ENCODE measurements at places on chromosomes 5 and 9.

DNA sequence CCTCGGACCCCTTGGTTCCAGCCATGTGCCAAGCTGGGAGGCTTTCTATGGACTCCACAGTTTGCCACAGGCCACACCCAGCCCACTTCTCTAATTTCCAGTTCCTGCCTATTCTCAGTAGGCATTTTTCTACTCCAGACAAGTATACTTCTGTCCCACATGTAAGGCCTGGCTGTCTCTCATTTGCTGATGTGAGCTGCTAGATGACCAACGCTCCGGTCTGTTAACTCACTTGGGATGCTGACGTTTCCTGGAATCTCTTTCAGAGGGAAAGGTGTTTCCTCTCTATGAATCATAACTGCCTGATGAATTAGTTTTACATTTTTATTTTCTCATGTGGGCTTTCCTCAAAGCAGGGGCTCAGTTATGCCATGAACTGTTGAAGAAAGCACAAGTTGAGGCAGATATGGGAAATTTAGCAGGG, 36.3 kb downstream of the ERGIC1 start:
- no peak overlapping the region for H3K27ac ChIP-seq
- no peaks in the 10 kb centered on the region for H3K4me1 ChIP-seq
- H3K36me3 ChIP-seq: peaks cover 2% of the 10 kb centered on the region
- H3K4me3 ChIP-seq: no peak overlapping the region

DNA sequence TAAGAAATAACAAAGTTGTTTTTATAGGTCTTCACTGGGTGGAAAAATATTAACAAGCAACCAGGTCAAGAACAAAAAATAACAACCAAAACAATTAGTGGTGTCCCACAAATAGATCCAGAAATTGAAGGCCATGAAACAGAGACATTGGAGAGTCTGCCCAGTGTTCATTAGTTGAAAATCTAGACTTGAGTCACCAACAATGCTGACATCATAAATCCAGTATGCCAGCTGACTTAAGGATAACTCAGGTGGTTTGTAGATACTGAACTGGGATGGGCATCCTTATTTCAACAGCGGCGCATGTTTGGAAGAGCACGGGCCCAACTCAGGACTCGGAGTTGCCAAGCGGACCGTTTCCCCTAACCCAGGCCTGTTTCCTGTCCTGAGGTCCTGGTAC, 80.7 kb upstream of the TNFAIP8 start:
- peaks cover 96% of the 10 kb centered on the region for H3K4me1 ChIP-seq
- DNase-seq: no peak
- no peaks in the 10 kb centered on the region for H3K27me3 ChIP-seq

- H3K36me3 ChIP-seq: no peaks in the 10 kb centered on the region
- no peaks in the 10 kb centered on the region for H3K4me1 ChIP-seq
- DNase-seq: no peak
- no peak overlapping the region for H3K4me3 ChIP-seq
- no peak overlapping the region for H3K27ac ChIP-seq
Measured at GRCh38 chr9:121620777-121621449, 30.5 kb upstream of the DAB2IP start.

- H3K4me1 ChIP-seq: no peaks in the 10 kb centered on the region
- DNase-seq: no peak
- H3K36me3 ChIP-seq: peaks cover 33% of the 10 kb centered on the region
- H3K27me3 ChIP-seq: no peaks in the 10 kb centered on the region
- H3K27ac ChIP-seq: no peak overlapping the region
- H3K4me3 ChIP-seq: no peak overlapping the region
Measured at GRCh38 chr5:140498591-140498990, 48.9 kb upstream of the EIF4EBP3 start.

- peaks cover 21% of the 10 kb centered on the region for H3K27me3 ChIP-seq
- H3K4me1 ChIP-seq: peaks cover 19% of the 10 kb centered on the region
- H3K36me3 ChIP-seq: no peaks in the 10 kb centered on the region
Measured at GRCh38 chr9:4491626-4491975, 1.3 kb downstream of the SLC1A1 start.

DNA sequence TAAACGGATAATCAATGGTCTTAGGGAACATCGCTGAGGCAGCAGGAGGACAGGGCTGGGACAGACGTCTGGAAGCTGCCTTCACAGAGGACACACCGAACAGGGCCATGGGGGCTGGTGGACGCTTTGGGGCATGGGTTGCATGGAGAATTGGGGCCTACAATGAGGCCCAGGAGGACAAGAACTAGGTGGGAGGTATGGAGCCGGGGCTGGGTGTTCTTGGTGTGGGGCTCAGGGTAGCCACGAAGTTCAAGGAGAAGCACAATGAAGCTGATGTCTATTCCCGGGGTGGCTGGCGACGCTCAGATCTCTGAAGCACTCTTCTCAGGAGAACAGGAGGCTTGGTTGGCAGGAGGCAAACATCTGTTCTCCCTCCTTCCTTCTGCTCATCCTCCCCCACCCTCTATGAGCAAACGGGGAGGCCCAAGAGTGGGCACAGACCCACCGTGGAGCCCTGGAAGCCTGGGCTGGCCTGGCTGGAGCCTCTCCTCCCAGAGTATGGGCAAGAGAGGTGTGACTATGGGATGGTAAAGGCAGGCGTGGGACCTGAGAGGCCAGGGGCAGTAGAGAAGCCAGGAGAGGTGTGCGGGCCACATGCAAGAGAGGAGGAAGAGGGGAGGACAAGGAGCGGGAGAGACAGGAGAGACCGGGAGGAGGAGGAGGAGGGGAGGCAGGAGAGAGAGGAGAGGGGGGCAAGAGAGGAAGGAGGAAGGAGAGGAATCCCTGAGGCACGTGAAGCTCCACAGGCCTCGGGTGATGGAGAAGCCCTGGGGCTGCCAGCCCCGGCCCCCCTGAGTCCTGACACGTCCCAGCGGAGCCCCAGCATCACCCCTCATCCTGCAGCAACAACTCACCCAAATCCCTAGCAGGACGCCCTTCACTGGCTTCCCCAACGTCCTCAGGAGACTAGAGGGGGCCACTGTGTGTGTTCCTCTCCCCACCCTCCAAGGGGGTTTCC, 159.1 kb downstream of the OLFM1 start:
- DNase-seq: no peak
- no peak overlapping the region for H3K4me3 ChIP-seq
- H3K27me3 ChIP-seq: no peaks in the 10 kb centered on the region

DNA sequence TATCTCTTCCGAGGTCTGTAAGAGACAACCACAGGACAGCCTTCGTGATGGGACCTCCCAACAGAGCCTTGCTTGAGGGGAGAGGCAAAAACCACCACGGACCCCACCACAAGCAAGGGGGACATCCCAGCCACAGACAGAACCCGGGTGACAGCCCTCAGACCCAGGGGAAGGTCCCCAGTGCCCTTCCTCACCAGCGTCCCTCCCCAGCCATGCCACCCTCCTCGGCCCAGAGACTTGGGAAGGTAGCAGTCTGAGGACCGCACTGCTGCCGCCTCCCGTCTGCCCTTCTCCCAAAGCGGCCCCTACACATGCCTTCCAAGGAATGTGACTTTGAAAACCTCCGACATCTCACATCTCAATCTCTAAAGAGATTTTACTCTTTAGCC, 13.4 kb downstream of the IPPK start:
- no peaks in the 10 kb centered on the region for H3K27me3 ChIP-seq
- H3K4me3 ChIP-seq: no peak overlapping the region
- H3K27ac ChIP-seq: no peak overlapping the region
- no peak for DNase-seq

DNA sequence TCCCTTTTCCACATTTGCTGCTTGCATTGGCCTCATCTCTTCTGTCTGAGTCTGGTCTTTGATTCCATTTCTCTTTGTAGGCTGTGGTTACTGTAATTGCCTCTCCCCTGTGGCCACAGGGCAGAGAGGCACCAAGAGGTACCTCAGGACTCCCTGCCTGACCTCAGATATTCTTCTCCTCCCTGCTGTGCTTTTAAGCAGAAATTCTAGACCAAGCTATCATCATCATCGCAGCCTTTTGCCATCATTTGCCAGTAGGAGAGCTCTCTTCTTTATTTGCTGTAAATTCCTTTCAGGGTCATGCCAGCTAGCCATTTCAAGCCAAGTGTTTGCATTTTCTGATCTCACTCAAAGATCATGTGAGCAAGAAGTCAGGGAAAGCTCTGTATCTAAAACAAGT, 369.6 kb downstream of the ICE1 start:
- H3K4me3 ChIP-seq: no peak overlapping the region
- H3K27ac ChIP-seq: no peak overlapping the region
- no peak for DNase-seq
- H3K4me1 ChIP-seq: no peaks in the 10 kb centered on the region
- no peaks in the 10 kb centered on the region for H3K36me3 ChIP-seq
- H3K27me3 ChIP-seq: peaks cover 2% of the 10 kb centered on the region

DNA sequence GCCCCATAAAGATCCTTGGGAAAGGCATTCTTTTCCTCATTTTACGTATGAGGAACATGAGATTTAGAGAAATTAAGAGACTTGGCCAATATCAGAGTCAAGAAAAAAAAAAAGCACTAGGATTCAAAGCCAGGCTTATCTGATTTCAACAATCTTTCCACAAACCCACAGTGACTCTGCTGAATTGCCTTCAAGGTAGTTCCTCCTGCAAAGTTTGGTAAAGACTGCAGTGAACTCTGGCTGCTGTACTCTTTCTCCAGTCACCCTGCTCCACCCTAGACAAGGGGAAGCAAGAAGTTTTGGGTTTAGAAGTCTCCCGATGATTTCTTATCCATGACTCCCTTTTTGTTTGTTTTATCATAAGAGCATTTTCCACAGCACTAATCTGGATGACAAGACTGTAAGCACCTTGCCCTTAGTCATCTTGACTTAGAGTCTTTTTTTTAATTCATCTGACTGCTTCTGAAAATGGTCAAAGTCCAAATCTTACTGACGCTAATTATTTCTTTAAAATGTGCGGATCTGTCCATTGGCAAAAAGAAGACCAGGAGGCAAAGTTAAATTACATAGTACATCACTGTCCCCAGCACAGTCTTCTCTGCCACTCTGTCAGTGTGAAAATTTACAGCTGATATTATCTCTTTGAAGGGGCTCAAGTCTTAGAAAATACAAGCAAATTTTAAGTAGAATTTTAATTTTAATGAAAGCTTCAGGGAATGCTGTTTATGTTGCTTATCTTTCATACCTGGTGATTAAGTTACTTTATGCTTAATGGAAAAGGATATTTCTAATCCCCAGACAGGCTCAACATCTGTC, 180.1 kb downstream of the TTLL11 start:
- no peaks in the 10 kb centered on the region for H3K36me3 ChIP-seq
- H3K4me1 ChIP-seq: no peaks in the 10 kb centered on the region
- no peak overlapping the region for H3K27ac ChIP-seq
- no peaks in the 10 kb centered on the region for H3K27me3 ChIP-seq
- no peak for DNase-seq
- H3K4me3 ChIP-seq: no peak overlapping the region

DNA sequence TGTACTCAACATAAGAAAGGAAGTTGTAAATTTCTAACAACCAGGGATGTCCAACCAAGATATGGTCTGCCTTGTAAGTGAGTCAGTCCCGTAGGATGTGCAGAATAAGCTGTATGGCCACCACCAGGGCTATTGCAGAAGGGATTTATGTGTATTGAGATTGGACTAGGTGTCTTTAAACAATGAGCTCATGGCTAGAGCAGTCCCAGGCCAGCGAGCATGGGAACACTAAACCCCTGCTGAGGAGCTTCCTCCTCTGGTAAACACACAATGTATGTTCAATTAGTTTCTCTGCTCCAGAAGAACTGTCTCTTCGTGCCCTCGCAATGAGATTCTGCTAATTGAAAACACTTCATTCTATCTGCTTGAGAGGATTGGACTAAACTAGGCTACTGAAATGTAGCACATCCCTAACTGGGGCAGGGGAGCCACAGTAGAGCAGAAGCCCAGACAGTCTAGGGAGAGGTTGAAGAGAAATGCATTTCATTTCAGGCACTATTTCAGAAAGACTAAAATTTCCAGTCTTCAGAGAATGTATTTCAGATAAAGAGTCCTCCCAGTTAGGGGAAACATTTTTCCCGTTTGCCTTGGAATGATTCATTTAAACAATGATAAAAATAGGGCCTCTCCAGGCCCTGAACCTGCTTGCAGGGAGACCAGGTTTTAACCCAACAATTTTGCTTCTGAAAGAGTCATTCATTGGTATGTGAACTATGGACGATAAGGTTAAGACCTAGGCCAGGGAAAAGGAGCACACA, 154.7 kb downstream of the FAM114A2 start:
- no peak for DNase-seq
- no peaks in the 10 kb centered on the region for H3K36me3 ChIP-seq
- no peaks in the 10 kb centered on the region for H3K4me1 ChIP-seq
- H3K27ac ChIP-seq: no peak overlapping the region
- no peaks in the 10 kb centered on the region for H3K27me3 ChIP-seq

GRCh38 chr5:59583151-59583809, 310.2 kb downstream of the PDE4D start:
- no peaks in the 10 kb centered on the region for H3K4me1 ChIP-seq
- no peak overlapping the region for H3K27ac ChIP-seq
- no peak overlapping the region for H3K4me3 ChIP-seq
- no peaks in the 10 kb centered on the region for H3K27me3 ChIP-seq

GRCh38 chr5:52708463-52708862, 79.3 kb upstream of the ITGA1 start:
- no peak for DNase-seq
- H3K27ac ChIP-seq: no peak overlapping the region
- H3K36me3 ChIP-seq: no peaks in the 10 kb centered on the region
- H3K27me3 ChIP-seq: no peaks in the 10 kb centered on the region
- no peak overlapping the region for H3K4me3 ChIP-seq
- H3K4me1 ChIP-seq: no peaks in the 10 kb centered on the region

- H3K4me1 ChIP-seq: no peaks in the 10 kb centered on the region
- H3K27ac ChIP-seq: no peak overlapping the region
- H3K27me3 ChIP-seq: no peaks in the 10 kb centered on the region
- H3K36me3 ChIP-seq: no peaks in the 10 kb centered on the region
- DNase-seq: no peak
Measured at GRCh38 chr9:33192493-33193255, 25.5 kb upstream of the B4GALT1 start.

DNA sequence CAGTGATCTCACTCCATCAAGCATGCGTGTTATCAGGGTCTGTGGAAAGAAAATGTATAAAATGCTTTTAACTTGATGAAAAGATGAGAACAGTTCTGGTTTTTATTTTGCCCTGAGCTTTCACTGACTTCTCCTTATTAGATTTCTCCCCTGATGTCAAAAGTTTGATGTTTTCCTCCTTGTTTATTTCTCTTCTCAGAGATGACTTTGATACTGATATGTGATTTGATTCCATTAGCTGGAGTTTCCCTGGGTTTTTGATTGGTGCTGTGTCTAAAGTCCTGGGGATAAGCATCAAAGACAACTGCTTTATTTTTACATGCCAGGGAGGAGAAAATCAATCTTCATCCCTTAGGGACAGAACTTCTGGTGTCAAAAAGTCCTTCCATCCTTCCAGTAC, 510.0 kb downstream of the KCTD16 start:
- H3K4me1 ChIP-seq: no peaks in the 10 kb centered on the region
- no peak for DNase-seq
- H3K4me3 ChIP-seq: no peak overlapping the region
- H3K27me3 ChIP-seq: no peaks in the 10 kb centered on the region
- H3K36me3 ChIP-seq: no peaks in the 10 kb centered on the region
- H3K27ac ChIP-seq: no peak overlapping the region

GRCh38 chr5:97162045-97162444, 19.6 kb upstream of the LIX1 start:
- peaks cover 43% of the 10 kb centered on the region for H3K36me3 ChIP-seq
- peak; percentile 59 for DNase-seq
- peaks cover 3% of the 10 kb centered on the region for H3K4me1 ChIP-seq
- H3K4me3 ChIP-seq: no peak overlapping the region
- no peaks in the 10 kb centered on the region for H3K27me3 ChIP-seq
